ENCODE measurements at places on chromosomes 16 and 17.

DNA sequence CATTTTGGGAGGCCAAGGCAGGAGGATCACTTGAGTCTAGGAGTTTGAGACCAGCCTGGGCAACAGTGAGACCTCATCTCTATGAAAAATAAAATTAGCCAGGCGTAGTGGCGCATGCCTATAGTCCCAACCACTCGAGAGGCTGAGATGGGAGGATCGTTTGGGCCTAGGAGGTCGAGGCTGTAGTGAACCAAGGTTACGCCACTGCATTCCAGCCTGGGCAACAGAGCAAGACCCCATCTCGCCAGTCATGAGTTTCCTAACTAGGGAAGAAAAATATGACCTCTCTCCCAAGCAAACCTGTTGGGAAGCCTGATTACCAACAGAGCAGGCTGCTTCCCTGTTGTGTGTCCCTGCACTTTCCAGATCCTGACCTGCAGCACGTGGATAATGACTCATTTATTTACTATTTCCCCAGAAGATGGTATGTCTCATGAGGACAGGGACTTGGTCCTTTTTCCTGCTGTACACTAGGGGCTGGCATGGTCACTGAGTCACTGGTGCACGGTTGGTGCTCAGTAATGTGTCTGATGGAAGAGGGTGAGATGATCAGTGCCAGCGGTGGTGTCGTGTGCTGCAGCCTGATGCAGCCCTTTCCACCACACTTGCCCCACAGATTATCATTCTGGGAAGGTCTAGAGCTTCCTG is 30.8 kb downstream of the NMT1 start:
- no peak for DNase-seq

GRCh38 chr16:31273187-31273586 is 13.4 kb downstream of the ITGAM start:
- DNase-seq: no peak

DNA sequence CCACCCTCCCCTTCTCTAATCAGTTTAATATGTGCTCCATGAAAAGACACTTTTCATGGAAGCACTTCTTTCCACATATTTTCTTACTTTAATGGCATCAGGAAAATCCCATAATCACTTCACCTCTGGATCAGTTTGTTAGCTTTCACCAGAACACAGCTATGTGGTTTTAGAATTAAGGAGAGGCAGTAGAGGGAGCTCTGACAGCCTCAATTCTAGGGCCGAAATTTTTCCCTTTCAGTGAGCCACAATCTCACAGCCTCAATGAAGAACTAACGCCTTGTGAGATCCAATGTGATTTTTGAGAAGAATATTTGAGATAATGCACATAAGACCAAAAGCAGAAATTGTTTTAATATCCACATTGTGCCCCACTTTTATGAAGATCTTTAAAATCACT is 1494.0 kb upstream of the CDH8 start:
- no peak for DNase-seq

DNA sequence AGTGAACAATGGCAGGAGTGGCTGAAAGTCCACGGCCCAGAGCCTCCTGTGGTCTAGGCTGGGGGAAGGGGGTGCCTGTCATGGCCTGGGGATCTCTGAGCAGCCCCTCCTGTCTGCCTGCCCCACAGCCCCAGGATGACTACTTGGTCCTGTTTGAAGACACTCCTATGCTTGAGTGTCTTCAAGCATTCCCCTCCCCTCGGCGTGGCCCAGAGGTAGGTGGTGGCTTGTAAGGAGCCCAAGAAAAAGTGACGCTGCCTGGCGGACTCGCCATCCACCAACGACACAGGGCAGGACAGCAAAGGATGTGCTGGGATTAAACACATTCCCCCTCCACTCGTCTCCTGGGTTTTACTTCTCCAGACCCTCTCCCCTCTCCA is 5.7 kb downstream of the SULT1A1 start:
- no peak for DNase-seq

Measured in left hindlimb (tissue), 1 donor.